Stimulated activated CD8-positive, alpha-beta memory T cell treated with anti-CD3 and anti-CD28 coated beads, Interleukin-7, amount 100 ng/mL, for 1 hour (primary cell): ENCODE measurements at places on chromosomes 2 and 18.

DNA sequence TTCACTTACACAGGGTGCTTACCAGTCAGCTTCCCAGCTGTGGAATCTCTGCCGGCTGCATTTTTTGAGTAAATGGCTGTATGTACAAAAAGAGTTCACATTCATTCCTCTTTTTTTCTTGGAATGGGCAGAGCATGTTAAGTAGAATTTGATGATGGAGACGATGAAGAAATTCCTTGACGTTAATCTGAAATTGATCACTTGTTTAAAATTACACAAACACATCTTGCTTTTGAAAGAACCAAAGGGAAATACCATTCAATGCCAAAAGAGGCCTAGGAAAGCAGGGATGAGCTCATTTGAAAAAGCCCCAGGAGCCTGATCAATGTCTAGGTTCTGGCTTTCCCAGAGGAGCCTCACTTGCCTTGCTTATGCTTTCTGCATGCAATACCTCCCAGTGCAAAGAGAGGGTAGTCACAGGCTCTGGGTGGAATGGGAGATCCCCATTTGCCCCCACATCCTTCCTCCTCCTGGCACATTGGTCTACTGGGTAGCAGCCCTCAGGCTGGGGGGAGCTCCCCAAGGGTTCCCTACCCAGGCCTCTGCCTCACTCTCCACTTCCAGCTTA lies 12.3 kb upstream of the SMAD7 start:
- DNase-seq: no peak

DNA sequence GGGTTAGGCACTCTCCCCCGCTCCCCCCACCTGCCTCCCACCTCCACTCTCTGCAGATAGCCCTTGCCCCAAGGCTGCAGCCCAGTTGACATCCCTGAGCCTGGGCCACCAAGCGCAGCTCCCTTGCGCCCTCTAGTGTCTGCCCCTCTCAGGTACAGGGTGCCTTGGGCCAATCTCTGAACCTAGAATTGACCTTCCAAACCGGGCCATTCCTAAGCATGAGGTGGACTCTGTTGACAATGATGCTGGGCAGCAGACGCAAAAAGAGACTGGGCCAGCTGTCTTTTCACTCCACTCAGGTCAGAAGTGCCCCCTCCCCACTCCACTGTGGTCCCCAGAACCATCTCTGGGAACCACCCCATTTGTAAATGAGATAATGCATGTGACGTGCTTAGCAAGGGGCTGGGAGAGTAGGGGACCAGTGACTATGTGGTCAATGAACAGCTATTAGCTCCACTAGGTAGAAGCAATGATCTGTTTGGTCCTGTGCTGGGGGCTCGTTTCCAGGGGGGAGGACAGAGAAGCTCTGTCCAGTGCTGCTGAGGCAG lies 43.3 kb upstream of the PLB1 start:
- peak; percentile 50 for DNase-seq

- DNase-seq: no peak
These were observed 37.7 kb downstream of the ADAM23 start for GRCh38 chr2:206481056-206481455.

DNA sequence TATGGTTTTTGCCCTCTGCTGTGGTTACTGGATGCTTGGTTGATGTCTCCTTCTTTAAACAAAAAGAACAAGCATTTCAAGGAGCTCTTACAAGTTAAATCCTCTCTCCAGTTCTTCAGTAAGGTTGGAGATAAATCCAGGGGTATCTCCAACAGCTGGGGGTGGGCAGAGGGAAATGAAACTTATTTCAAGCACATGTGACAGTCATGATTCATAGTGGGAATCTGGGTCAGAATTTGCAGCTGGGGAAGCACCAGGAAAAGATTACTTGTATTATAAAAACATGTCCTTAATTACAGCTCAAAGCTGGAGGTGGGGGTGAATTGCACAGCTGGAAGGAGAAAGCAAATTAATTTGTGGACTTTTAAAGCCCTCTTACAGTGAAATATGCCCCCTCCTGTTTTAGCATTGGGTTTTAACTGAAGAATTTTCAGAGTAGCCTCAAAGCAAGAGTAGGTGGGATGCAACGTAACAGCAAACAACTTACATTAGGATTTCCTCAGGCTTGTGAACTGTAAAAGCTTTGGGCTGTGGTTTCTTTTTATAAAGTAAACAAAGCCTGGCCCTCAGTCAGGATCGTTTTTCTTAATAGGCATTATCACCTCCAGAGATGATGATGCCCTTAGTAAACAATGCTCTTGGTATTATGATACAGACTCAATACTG lies 596.4 kb downstream of the NYAP2 start:
- no peak for DNase-seq
